CD4-positive, CD25-positive, alpha-beta regulatory T cell (primary cell): ENCODE measurements at places on chromosomes 1 and 21. TPM values are rescaled to one million over a fixed set of nuclear protein-coding genes. Genes with fewer than 3 reads are reported as not detected.
A peak's percentile ranks its signal among the peaks of the same experiment; 100 is the strongest.

The SLC25A34 gene
- 1.8 TPM for total RNA-seq

The NR1I3 gene
- not detected for total RNA-seq

The RSPH1 gene
- 0.25 TPM for total RNA-seq

The P3H1 gene
- total RNA-seq = 30.4 TPM

The HIVEP3 gene
- 17.2 TPM for total RNA-seq

The EDN2 gene
- total RNA-seq = 0.52 TPM

The TMEM82 gene
- total RNA-seq = not detected

The OR2L13 gene
- not detected for total RNA-seq

The C4BPA gene
- total RNA-seq = not detected

The INSRR gene
- total RNA-seq = 0.07 TPM

The GJA5 gene
- total RNA-seq = not detected

The FCRL1 gene
- 2.9 TPM for total RNA-seq

GRCh38 chr1:77316966-77317365 lies 35.1 kb downstream of the AK5 start:
- H3K27me3 ChIP-seq = no peaks in the 10 kb centered on the region
- no peaks in the 10 kb centered on the region for H3K36me3 ChIP-seq
- no peak overlapping the region for H3K27ac ChIP-seq
- no peaks in the 10 kb centered on the region for H3K4me1 ChIP-seq

DNA sequence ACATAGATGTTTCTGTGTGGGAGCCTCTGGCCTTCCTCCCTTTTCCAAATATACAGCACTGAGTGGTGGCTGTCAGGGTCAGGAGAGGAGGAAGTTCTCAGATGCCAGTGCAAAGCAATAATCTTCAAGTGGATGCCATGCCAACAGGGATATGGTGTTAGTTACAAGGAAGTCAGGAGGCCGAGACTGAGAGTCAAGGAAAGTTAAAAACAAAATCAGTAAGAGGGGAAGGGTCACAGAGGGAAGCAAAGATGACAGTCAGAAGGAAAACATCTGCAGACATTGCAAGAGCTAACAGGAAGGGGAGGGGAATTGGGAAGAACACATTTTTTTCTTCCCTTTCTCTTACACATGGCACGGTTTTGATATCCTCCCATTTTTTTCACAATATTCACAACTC lies 691.4 kb downstream of the ADGRL2 start:
- H3K4me1 ChIP-seq = no peaks in the 10 kb centered on the region
- no peaks in the 10 kb centered on the region for H3K36me3 ChIP-seq
- no peak overlapping the region for H3K4me3 ChIP-seq

GRCh38 chr1:231724876-231725647 lies 98.5 kb downstream of the DISC1 start:
- H3K4me1 ChIP-seq = no peaks in the 10 kb centered on the region
- no peaks in the 10 kb centered on the region for H3K27me3 ChIP-seq
- no peak overlapping the region for H3K4me3 ChIP-seq
- DNase-seq = no peak

DNA sequence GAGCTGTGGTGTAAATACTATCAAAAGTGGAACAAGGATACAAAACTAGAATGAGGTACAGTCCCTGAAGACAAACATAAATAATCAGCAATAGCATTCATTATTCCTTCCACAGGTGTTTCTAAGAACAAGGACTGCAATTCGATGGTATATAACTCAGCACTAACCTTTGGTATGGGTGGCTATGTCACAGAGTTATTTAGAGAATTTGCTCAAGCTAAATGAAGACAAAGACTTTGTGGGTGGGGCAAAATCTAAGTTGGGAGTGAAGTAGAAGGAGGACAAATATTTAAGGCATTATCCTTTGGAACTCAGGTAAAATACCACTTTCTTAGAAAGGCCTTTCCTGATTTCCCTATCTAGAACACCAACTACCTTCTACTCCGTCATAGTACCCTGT lies 51.5 kb upstream of the CNN3 start:
- H3K27me3 ChIP-seq = no peaks in the 10 kb centered on the region
- H3K36me3 ChIP-seq = no peaks in the 10 kb centered on the region
- DNase-seq = no peak

- no peak overlapping the region for H3K27ac ChIP-seq
- no peaks in the 10 kb centered on the region for H3K4me1 ChIP-seq
- no peaks in the 10 kb centered on the region for H3K27me3 ChIP-seq
Observed at GRCh38 chr1:21906173-21907078, 30.7 kb downstream of the HSPG2 start.

- no peak overlapping the region for H3K4me3 ChIP-seq
- peaks cover 9% of the 10 kb centered on the region for H3K36me3 ChIP-seq
- H3K27ac ChIP-seq = no peak overlapping the region
Observed at GRCh38 chr1:100122177-100122576, 10.6 kb downstream of the SASS6 start.

DNA sequence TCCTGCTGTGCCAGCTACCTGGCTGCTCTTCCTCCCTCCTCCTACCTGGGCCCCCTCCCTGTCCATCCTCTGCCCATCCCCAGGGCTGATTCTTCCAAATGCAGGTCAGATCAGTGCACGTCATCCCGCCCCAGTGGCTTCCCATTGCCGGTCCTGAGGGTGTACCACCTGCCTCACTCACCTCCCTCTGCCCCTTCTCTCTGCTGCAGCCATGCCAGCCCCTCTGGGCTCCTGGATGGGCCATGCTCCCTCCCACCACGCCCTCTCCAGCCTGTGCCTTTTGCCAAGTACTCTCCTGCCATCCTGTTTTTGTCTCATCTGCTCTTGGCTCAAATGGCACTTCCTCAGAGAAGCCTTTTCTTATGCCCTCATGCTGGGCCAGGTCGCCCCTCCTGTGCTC lies 95.8 kb downstream of the ARHGEF10L start:
- H3K27me3 ChIP-seq = no peaks in the 10 kb centered on the region
- H3K4me3 ChIP-seq = no peak overlapping the region
- no peaks in the 10 kb centered on the region for H3K36me3 ChIP-seq
- H3K27ac ChIP-seq = no peak overlapping the region
- no peaks in the 10 kb centered on the region for H3K4me1 ChIP-seq

DNA sequence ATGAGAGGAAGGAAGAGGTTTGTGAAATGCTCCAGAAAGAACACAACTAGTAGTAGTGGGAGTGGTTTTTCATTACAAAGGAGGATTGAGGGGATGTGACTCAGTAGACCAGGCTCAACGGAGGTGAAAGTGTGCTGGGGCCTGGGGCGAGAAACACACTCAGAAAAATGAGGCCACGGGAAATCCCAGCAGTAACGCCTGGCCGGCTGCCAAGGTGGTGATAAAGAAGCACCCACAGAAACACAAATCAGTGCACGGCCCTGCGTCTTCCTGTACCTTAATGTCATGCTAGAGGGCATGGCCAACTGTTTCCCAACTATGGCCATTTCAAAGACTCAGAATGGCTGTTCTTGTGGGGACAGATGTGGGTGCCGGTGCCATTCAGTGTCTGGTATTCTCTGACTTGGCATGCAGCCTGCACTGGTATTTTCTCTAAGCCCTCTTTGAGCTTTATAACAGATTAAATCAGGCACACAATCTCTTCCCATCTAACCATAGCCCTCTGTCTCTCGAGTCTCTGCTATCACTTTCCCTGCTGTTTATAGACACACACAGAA lies 38.2 kb downstream of the URB2 start:
- H3K27me3 ChIP-seq = no peaks in the 10 kb centered on the region
- peaks cover 16% of the 10 kb centered on the region for H3K4me1 ChIP-seq
- no peak overlapping the region for H3K4me3 ChIP-seq
- peak; percentile 27 for DNase-seq

- no peak overlapping the region for H3K4me3 ChIP-seq
- H3K4me1 ChIP-seq = no peaks in the 10 kb centered on the region
- peaks cover 14% of the 10 kb centered on the region for H3K36me3 ChIP-seq
- DNase-seq = no peak
- H3K27ac ChIP-seq = no peak overlapping the region
Observed at GRCh38 chr1:213194855-213195254, 143.8 kb downstream of the RPS6KC1 start.

GRCh38 chr21:35509001-35509704 lies 460.1 kb upstream of the RUNX1 start:
- peaks cover 13% of the 10 kb centered on the region for H3K4me1 ChIP-seq
- H3K27me3 ChIP-seq = no peaks in the 10 kb centered on the region
- H3K27ac ChIP-seq = no peak overlapping the region
- no peaks in the 10 kb centered on the region for H3K36me3 ChIP-seq
- H3K4me3 ChIP-seq = no peak overlapping the region

- H3K36me3 ChIP-seq = no peaks in the 10 kb centered on the region
- no peak for DNase-seq
- H3K27ac ChIP-seq = no peak overlapping the region
- no peak overlapping the region for H3K4me3 ChIP-seq
- H3K4me1 ChIP-seq = peaks cover 3% of the 10 kb centered on the region
Observed at GRCh38 chr1:153790966-153791647, 15.9 kb downstream of the SLC27A3 start.

DNA sequence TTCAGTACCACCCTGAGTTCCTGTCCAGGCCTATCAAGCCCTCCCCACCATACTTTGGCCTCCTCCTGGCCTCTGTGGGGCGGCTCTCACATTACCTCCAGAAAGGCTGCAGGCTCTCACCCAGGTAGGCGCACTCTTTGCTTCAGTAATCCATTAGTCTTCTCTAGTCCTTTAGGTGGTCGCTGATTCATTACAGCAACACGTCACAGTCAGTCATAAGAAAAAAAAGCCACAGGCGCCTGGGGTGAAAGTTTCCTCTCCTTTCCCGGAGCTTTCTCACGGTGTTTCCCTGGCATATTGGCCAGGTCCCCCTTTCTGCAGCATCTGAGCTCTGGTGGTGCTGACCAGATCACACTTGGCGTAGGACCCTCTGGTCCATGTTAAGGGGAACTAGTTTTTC lies 12.1 kb downstream of the SLFNL1 start:
- no peak for DNase-seq
- H3K27me3 ChIP-seq = no peaks in the 10 kb centered on the region
- no peaks in the 10 kb centered on the region for H3K4me1 ChIP-seq
- no peak overlapping the region for H3K4me3 ChIP-seq
- no peak overlapping the region for H3K27ac ChIP-seq
- peaks cover 71% of the 10 kb centered on the region for H3K36me3 ChIP-seq

DNA sequence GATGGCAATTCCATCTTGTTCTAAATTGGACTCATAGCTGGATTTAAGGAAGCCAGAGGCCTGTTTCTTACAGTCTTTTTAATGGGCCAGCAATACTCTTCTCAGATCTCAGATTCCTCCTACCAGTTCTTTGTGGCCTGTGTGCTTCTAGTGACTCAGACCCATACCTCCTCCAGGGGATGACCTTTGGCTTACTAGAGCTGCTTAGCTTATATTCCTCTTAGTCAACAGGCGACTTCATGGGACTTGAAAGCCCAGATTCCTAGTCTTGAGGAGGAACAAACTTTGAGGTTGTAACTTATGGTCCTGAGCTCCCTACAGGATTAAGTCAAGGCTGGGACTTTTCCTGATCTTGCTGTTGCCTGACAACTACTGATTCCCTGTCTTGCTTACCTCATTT lies 12.4 kb upstream of the PAPPA2 start:
- H3K4me3 ChIP-seq = no peak overlapping the region
- H3K27me3 ChIP-seq = no peaks in the 10 kb centered on the region
- no peaks in the 10 kb centered on the region for H3K4me1 ChIP-seq
- no peak for DNase-seq
- H3K36me3 ChIP-seq = no peaks in the 10 kb centered on the region
